ENCODE measurements at places on chromosomes 6 and 20.

DNA sequence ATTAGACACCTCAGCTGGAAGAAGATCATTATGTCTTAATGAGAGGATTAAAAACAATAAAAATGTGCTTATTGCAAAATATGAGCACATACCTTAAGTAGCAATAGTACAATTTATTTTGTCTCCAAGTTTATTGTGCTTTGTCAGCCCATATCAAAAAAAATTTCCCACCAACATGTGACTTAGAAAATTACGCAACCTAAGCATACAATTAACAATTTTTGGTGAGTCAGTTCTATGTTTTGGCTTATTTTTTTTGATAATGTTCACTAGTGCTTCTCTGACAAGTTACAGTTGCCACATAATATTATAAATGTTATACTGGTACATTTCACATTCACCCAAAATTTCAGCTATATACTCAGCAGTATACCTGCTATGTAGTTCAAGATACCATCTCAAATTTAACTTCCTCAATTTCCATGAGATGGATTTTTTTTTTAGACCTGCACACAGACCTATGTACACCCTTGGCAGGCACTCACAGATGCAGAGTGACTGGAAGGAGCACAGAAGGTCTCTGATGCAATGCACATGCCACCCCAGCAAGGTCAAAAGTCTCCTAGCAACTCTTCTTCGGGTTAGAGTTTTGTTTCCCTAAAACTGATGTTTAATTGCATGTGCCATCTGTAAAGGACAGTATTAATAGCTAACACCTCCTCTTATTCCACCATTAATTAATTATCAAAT lies 112.4 kb downstream of the PRKN start:
- no peak for DNase-seq

- DNase-seq: peak; percentile 22
Observed at GRCh38 chr6:83055366-83055964, 10.2 kb downstream of the UBE3D start.

GRCh38 chr6:165231581-165232561 lies 77.5 kb downstream of the C6orf118 start:
- no peak for DNase-seq

GRCh38 chr20:51899674-51900073 lies 97.4 kb upstream of the SALL4 start:
- DNase-seq: no peak

- no peak for DNase-seq
Observed at GRCh38 chr20:22808628-22809027, 224.3 kb upstream of the FOXA2 start.

DNA sequence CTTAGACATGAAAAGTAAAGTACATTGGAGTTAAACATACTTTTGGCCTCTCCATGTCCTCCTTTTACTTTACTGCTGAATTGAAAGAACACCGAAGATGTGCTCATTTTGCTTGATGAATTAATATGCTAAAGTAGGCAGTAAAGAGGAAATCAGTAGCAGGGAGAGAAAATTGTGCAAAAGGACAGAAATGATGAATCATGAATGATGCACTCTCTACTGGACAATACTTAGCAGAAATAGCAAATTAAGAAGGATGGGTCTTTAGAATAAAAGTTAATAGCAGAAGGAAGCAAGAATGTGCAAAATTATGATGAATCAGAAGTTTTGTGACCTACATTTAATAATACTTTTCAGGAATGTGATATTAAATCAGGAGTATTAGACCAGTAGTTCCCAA lies 8.4 kb upstream of the SPINT3 start:
- no peak for DNase-seq

- DNase-seq: no peak
Observed at GRCh38 chr6:157300436-157300835, 22.9 kb downstream of the TMEM242 start.

- no peak for DNase-seq
Observed at GRCh38 chr20:60667641-60668040, 584.4 kb upstream of the CDH4 start.

GRCh38 chr6:162864911-162865310 lies 137.1 kb downstream of the PACRG start:
- no peak for DNase-seq
